Activated naive CD4-positive, alpha-beta T cell (primary cell): ENCODE measurements at places on chromosomes 3 and 15.

DNA sequence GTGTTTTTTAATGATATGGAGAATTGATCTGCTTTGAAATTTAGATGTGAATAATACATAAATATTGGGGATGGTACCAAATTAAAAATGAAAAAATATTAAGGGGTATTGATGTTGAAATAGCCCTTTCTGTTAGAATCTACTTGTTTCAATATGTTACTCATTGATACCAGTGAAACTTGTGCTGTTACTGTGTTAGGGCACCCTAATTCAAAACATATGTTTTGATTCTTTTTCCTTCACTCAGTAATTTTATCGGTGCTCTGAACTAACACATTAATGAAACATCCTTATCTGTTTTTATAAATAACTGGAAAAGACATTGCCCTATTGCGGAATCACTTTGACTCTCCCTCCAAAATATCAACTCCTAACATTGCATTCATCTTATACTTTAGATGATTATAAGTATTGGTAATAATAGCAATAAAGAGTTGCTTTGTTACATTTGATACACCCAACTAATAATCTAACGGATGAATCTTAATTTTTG lies 52.0 kb upstream of the CCNB2 start:
- no peak for DNase-seq

DNA sequence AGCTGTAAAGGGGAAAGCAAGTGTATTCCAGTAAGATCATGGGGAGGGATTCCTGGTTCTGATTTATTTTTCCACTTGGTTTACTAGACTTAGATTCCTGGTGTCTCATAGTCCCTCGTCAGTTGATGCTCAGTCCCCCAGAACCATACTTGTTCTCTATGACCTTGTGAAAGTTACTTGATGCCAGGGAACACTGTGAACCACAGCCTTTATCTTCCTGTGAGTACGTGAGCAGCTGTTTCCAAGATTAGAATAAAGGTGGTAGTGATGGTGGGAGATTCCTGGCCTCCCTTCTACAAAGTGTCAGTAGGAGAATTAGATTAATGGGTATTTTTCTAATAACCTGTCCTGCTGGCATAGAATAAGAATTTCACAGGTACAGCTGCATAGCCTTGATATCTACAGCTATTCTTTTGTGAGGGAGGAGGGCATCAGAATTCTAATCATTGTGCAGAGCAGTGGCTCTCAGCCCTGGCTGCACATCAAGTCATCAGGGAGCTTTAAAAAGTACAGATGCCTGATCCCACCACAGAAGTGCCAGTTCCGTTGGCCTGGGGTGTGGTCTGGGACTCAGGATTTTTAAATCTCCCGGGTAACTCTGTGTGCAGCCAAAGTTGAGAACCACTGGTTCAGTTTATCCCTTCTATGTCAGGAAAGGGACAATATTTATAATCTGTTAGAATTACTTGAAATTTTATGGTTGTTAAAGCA lies 20.0 kb downstream of the GPD1L start:
- DNase-seq = no peak

DNA sequence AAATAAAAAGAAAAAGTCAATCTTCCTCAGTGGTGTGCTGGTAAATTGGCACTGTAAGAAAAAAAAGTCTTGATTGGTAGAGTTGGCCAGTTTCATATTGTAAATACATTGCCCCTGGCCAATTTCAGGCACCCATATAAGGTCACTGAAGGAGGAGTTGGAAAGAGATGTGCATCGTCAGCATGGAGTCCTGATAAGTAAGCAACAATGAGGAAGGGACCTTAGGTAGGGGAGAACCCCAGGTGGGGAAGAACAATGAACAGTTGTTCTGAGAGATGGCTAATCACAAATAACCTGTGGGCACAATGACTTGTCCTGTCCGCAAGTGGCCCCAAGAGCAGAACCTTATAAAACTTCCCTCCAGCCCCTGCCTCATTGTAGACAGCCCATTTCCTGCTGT lies 8.6 kb upstream of the CYP8B1 start:
- DNase-seq = no peak

DNA sequence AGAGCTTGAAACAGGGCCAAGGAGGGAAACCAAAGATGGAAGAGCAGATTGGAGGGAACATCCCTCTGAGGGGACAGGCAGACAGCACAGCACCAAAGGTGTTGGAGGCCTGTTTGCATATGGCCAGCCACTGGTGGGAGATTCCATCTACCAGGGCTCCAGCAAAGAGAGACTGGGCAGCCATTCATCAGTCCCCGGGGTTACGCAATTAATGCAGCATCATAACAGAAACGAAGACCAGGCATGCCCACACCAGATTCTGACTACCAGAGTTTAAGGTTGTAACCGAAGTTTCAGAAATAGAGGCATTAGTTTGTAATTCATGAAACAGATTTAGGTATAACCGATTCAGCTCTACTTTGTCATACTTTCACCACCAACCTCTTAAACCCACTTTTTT lies 58.1 kb downstream of the COL8A1 start:
- no peak for DNase-seq

- DNase-seq = no peak
Observed at GRCh38 chr3:147298511-147298982, 107.8 kb downstream of the ZIC4 start.
